ENCODE measurements at places on chromosomes 1 and 21.

- DNase-seq: no peak
These were observed 157.5 kb downstream of the BRINP2 start for GRCh38 chr1:177328251-177328650.

GRCh38 chr1:59016390-59016789 is 232.5 kb upstream of the JUN start:
- no peak for DNase-seq

GRCh38 chr1:110210604-110211495 is 736 bp downstream of the KCNC4 start:
- DNase-seq: peak; percentile 59

- no peak for DNase-seq
These were observed 70.0 kb upstream of the NFIA start for GRCh38 chr1:61012341-61012761.

GRCh38 chr1:41423511-41424191 is 60.8 kb downstream of the EDN2 start:
- DNase-seq: no peak

GRCh38 chr1:51960262-51960661 is 30.2 kb downstream of the RAB3B start:
- no peak for DNase-seq

DNA sequence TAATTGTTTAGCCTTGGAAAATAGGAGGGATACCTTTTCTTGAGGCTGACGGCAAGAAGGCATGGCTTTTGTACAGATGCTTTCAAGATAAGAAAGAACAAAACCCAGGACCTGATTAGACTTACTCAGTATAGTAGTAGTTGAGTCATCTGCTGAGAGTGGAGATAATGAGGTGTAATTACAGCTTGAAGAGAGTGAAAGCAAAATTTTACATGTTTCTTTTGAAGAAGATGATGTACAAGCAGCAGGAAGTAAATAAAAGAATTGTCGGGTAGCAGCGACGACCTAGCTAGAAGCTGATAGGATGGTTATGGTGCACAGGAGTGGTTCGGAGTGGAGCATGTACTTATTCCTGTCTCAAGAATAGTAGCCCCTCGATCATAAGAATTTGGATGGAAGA is 6.6 kb downstream of the ANGPTL1 start:
- DNase-seq: no peak

- peak; percentile 32 for DNase-seq
These were observed 132.9 kb downstream of the SYF2 start for GRCh38 chr1:25099343-25099951.

DNA sequence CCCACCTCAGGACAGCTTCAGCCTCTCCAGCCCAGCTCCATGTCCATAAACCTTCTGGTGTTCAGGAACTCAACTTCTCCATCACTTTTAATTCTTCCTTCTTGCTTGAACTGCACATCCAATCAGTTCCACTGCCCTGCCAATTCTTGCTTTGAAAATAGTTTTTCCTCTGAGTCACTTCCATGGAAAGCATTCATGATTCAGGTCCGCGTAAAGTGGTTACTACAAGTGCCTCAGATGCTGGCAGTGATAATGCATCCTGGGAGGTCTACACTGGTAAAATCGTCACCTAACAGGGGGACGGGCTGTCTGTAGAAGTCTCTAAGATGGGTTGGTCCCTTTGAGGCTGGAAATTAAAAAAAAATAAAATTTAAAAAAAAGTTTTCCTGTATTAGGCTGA is 25.9 kb upstream of the RCAN1 start:
- no peak for DNase-seq

- DNase-seq: no peak
These were observed 10.8 kb upstream of the ZBTB48 start for GRCh38 chr1:6569033-6569432.

GRCh38 chr1:36964830-36965229 is 69.5 kb downstream of the GRIK3 start:
- no peak for DNase-seq

DNA sequence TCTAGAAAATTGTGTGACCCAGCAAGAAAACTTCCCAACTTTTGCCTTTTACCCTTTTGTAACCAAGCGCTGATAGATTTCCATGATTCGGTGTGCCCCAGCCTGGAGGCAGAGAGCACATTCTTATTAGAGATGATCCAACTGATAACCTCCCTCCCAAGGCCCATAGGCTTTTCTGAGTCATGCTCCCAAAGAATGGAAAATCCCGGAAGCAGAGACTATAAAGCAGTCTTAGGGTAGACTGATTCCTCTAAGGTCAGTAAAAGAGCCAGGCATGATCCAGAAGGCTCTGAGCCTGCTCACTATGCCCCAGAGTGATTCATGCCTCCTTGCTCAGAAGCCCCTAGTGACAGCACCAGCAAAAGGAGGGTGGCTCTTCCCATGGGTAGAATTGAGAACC is 4.3 kb downstream of the CAMK1G start:
- no peak for DNase-seq

GRCh38 chr1:7002728-7003127 is 217.5 kb downstream of the CAMTA1 start:
- DNase-seq: no peak

DNA sequence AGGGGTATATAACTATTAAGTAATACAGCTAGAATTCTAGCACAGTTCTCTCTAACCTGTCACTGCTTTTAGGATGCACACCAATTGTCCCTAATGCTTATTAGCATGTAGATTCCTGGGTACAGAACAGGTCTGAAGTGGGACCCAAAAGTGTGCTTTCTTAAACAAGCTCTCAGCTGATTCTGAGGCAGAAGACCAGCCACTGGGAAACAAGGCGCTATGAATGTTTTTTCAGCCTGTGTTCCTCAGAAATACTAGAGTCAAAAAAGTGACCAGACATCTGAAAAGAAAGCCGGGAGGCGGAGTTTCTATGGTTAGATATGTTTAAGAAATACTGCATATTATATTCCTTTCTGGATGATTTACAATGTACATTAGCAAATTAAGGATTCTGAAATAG is 1.8 kb downstream of the PEF1 start:
- no peak for DNase-seq

DNA sequence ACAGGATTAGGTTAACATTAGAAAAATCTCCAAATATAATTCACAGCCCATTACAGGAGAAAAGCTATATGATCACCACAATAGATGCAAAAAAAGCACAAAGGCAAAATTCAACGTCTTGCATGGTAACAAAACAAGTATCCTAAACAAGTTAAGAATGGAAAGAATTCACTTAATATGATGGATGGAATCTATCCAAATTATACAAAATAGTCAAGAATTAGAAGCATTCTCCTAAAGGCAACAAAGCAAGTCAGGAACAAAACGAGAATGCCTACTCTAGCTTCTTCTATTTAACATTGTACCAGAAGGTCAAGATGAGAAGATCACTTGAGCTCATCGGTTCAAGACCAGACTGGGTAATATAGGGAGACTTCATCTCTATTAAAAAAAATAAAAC is 442.8 kb downstream of the SETD4 start:
- DNase-seq: no peak

- no peak for DNase-seq
These were observed 633 bp upstream of the CTPS1 start for GRCh38 chr1:40978886-40979240.

GRCh38 chr1:8211883-8212579 is 105.9 kb upstream of the SLC45A1 start:
- DNase-seq: no peak
